ENCODE measurements at places on chromosomes 1 and 21.
A peak's percentile ranks its signal among the peaks of the same experiment; 100 is the strongest.

DNA sequence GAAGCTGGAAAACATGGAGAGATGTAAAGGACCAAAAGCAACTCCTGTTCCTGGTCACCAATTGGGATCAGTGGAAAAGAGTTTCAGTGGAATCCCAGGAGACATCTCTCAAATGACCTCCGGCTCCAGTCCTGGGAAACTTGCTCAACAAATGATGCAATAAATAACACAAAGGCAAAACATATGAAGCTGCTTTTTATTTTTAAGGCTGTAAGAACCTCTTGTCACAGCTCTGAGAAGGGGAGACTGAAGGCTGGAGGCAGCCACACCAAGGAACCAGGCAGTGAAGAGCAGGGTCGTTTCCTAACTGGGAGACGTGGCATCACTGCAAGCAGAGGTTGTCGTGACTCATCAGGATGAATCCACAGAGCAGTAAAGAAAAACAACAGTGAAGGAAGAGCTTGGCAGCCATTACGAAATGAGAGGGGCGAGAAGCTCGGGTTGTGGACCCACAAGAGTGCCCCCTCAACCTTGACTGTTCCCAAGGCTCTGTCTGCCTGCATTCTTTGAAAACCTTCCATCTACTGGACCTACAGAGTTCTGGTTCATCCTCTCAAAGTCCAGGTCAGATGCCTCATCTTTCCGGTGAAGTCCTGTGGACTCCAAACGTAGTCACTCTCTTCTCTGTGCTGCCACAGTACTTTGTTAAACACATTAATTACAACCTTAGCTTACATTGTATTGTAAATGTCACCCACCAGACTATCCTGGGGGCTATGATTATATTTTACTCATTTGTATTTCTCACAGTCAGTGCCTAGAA lies 32.1 kb downstream of the JAK1 start:
- DNase-seq, result no peak

- no peak for DNase-seq
Measured at GRCh38 chr1:62625415-62625814, 28.1 kb downstream of the ANGPTL3 start.

- DNase-seq, result no peak
Measured at GRCh38 chr1:66506991-66507390, 27.0 kb upstream of the SGIP1 start.

- no peak for DNase-seq
Measured at GRCh38 chr1:91997607-91998195, 32.1 kb upstream of the EPHX4 start.

DNA sequence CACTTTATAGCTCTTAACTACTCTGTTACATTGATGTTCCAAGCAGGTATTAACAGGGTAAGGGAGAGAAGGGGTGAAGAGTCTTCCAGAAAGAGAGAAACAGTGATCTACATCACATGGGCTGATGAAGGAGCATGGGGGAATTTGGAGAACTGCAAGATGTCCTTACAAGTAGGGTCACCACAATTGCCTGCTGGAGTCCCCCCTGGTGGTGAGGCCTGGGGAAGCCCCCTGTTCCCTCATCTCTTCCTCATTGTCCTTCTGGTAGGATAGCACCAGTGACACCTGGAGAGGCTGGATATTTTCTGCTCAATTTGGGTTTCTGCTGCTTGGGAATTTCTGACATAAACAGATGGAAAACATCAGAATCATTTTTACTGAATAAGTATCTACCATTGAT lies 126.6 kb downstream of the RUNX1 start:
- DNase-seq, result no peak

- DNase-seq, result peak; percentile 33
Measured at GRCh38 chr1:17314491-17314971, 6.5 kb downstream of the PADI4 start.

GRCh38 chr1:160781186-160781766 lies 14.7 kb upstream of the LY9 start:
- DNase-seq, result no peak

DNA sequence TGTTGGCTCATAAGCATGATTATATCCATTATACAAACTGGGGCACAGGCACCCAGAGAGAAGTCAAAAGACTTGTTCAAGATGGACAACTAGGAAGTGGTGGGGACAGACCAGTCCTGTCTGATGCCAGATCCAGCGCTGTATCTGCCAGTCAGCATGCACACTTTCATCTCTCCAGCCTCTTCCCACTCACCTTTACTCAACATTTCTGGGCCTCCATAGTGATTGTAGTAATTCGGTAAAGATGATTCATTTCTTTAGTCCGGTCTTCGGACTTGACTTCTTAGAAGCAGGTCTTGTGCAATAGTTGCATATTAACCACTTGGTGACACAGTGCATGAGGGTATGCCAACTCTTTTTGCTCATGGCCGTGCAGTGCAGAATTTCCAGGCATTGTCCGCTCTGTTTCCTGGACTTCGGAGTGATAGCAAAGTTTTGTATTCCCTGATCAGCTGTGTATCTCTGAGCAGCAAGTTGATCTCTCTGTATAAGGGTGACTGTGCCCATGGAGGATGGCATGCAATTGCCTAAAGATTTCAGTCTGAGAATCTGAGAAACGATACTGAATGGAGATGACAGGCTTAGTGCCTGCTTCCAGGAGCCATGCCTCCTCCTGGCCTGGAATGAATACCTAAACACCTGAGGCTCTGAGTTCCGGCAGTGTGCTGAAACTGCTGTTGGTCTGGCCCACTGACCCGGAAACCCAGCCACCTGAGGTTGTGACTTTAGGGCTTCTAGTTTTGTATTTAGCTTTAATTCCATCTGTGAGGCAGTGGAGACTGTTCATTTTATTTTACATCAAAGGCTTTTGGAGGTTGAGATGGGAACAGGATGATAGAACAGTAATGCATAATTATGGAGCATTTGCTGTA lies 39.0 kb downstream of the GALNT2 start:
- DNase-seq, result no peak

GRCh38 chr1:9466780-9467758 lies 72.2 kb upstream of the SLC25A33 start:
- no peak for DNase-seq

DNA sequence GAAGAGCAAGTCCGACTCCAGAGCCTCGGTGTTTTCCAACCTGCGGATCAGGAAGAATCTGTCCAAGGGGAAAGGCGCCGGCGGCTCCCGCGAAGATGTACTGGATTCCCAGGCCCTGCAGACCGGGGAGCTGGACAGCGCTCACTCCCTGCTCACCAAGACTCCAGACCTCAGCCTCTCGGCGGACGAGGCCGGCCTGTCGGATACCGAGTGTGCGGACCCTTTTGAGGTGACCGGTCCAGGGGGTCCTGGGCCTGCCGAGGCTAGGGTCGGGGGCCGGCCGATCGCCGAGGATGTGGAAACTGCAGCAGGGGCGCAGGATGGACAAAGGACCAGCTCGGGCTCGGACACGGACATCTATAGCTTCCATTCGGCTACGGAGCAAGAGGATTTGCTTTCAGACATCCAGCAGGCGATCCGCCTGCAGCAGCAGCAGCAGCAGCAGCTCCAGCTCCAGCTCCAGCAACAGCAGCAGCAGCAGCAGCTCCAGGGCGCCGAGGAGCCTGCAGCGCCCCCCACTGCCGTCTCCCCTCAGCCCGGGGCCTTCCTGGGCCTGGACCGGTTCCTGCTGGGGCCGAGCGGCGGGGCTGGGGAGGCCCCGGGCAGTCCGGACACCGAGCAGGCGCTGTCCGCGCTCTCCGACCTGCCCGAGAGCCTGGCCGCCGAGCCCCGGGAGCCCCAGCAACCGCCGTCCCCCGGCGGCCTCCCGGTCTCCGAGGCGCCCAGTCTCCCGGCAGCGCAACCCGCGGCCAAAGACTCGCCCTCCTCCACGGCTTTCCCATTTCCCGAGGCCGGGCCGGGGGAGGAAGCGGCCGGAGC lies 827 bp downstream of the FMN2 start:
- DNase-seq, result peak; percentile 60

DNA sequence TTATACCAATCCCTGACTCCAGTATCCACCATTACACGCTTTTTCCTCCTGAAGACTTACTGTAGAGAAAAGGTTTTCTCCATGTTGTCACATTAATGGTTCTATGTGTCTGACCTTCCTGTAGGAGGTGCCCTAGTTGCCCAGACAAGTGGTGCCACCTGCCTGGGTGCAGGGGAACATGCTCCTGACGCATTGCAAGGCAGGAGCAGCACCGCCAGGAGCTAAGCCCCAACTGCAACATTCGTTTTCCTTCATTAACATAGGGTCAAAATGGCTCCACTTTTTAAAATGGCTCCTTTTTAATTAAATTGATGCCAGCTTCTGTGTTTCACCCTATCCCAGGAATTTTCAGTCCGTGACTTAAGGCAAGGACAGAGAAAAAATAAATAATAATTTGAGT lies 220.1 kb upstream of the SAMSN1 start:
- no peak for DNase-seq

DNA sequence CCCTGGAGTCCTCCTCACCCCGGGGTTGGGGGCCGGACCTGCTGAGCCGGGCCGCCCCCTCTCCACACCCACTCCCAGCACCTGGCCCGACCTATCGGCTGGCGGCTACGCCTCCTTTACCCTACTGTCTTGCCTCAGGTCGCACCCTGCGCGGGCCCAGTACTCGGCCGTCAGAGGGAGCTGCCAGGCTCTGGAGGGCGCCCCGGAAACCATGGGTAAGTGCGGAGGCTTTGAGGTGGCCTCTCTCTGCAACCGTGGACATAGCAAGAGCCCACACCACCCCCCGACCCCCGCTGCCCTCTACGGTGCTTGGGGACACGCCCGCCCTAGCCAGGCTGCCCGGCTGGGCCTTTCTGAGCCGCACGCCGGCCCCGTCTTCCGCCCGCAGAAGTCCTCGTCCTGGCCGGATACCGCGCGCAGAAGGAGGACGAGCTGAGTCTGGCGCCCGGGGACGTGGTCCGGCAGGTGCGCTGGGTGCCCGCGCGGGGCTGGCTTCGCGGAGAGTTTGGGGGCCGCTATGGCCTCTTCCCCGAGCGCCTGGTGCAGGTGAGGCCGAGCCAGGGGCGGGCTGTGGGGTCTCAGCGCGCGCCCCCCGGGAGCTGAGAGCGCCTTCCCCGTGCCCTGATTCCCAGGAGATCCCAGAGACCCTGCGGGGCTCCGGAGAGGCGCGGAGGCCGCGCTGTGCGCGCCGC lies at the start of gene SH3D21:
SH3D21 (plus strand) TSS at position 159 of the 692 bp plus-strand sequence; CDS start at position 212, 53 bp downstream.
- peak; percentile 53 for DNase-seq

- no peak for DNase-seq
Measured at GRCh38 chr1:209531006-209531405, 52.5 kb upstream of the CAMK1G start.

DNA sequence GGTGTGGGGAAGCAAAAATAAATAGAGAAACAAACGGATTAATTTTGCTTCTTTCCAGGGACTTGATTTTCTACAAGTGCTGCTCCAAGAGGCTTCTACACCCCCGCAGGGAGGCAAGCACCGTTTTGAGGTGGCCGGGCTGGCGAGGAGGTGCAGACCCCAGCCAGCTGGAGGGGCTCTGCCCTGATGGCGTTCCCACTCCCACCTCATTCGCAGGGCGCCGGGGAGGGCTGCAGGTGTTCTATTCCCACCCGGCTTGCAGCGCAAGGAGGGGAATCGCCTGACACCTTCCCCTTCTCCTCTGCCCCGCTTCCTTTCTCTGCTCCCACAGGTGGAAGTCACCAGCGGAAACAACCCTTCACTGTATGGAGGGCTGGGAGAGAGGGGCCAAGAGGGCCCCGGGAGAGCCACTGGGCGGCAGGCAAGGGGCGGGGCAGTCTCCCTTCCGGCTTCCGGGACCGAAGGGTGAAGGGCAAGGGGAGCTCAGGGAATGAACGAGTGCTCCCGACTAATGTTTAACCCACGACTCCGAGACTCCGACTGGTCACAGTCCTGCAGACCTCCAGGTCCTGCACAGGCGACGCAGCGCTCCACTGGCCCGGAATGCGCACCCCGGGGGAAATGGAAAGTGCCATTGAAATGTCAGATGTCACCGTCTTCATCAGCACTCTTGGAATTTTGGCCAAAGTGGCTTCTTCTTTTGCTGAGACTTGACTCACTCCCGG lies 29.1 kb downstream of the TEX35 start:
- peak; percentile 60 for DNase-seq

DNA sequence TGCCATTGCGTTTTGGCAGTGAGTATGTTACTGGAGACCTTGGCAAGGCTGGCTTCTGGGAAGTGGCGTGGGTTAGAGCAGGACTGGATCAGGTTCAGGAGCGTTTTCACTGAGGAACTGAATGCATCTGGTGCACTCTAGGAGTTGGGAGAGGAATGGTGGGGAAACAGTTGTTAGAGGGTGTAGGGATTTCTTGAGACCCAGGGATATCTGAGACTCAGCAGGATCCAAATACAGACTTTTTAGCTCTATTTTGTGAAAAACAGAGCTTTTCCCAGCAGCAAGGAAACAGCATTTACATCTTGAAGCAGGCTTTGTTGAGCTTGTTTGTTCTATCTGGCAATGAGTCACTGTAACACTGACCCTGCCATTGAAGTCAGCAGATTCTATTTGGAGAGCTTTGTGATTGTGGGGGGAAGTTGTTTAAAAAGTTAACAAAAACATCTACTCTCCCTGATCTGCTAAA lies 56.9 kb upstream of the NRIP1 start:
- DNase-seq, result no peak

DNA sequence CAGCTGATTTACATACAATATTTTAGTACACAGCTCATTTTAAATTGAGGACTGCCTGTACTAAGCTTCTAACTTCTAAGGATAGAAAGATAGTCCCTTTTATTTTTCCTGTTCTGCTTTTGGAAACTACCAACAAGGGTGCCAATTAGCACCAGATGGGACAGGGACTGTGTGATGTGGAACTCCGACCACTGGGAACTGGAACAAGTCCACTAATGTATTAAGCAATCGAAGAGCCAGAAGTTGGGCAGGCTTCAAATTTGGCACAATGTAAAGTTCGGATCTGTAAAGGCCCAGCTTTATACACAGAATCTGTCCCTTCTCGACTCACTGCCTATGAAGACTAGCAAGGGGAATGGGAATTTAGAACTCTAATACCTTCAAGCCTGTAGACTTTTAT lies 149.3 kb downstream of the ZC3H11B start:
- no peak for DNase-seq

DNA sequence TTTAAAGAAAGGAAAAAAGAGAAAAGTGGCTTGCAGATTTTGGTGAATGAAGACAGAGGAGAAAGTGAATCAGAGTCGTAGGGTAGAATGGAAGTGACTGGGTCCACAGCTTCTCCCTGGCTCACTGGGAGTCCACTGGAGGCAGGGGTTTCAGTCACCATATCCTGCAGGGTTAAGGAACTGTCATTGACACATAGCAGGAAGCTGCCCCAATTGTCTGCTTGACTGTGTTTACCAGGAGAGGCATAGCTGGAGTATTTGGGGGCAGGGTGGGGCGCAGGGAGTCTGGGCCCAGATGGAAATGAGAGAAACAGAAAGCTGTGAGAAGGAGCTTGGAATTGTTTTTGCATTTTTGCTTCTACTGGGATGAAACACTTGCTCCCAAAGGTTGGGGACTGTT lies 228.8 kb upstream of the CSF3R start:
- no peak for DNase-seq

DNA sequence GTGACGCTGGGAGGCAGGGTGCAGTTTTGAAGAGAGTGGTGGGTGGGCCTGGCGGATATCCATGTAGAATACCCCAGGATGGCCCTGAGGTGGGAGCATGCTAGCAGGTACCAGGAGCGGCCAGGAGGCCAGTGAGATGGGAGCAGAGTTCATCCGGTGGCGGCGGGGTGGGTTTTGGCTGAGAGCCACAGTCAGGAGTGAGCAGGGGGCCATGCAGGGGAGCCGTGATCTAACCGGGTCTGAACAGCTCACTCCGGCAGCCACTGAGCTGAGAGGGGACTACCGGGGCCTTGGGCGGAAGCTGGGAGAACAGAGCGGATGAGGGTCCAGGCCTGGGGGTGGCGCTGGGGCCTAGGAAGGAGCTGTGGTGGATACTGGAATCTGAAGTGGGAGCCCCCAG lies 47.6 kb upstream of the LRP8 start:
- DNase-seq, result no peak

- no peak for DNase-seq
Measured at GRCh38 chr21:35974775-35975174, 85.6 kb downstream of the SETD4 start.

- DNase-seq, result no peak
Measured at GRCh38 chr21:25925936-25926335, 191.2 kb downstream of the GABPA start.
